ENCODE measurements at places on chromosomes 11 and 22.

GRCh38 chr11:74611369-74611861 lies 19.0 kb downstream of the POLD3 start:
- no peak for DNase-seq

DNA sequence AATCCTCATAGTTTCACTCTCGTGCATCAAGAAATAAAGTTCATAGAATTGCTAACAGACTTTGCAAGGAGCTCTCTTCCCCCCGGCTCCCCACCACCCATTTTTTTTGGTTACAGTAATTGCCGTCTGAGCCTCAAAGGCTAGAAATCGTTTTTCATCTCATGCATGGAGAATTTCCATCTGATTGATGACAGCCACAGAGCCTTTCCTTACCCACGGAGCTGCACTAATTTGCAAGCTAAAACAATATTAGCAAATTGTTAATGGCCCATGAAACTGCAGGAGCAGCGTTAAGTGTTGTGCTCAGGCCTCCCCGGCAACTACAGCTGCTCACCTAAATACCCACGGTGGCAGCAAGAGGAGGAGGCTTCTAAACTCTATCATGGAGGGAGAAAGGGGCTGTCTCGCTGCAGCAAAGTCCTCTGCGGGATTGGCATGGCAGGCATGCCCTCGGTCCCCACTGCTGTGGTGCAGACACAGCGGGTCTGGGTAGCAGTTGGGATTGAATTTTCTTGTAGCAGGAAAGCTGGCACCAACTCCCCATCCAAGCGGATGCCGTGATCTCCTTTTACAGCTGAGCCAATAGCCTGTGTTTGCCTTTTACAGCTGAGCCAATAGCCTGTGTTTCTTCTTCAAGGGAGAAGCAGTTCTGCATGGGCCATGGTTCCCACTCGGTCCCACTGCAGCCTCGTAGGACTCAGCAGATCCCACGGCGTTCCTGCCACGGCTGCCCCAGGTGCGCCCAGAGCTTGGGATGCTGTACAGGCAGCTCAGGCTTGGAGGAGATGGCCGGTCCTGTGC lies 412.3 kb downstream of the BRD1 start:
- DNase-seq, result no peak

DNA sequence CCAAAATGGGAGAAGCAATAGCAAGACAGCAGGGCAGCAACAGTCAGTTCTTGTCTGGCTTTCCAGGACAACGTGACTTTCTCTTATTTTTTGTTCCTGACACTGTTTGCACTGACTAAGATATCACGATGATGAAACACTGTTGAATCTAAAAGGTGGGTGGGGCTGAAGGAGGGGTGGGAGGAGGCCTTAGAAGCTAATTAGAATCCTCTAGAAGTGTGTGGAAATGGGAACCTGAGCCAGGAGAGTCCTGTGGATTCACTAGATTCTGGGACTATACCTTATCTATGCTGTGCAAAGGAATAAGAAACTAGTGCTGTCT lies 300.3 kb downstream of the ST3GAL4 start:
- no peak for DNase-seq

DNA sequence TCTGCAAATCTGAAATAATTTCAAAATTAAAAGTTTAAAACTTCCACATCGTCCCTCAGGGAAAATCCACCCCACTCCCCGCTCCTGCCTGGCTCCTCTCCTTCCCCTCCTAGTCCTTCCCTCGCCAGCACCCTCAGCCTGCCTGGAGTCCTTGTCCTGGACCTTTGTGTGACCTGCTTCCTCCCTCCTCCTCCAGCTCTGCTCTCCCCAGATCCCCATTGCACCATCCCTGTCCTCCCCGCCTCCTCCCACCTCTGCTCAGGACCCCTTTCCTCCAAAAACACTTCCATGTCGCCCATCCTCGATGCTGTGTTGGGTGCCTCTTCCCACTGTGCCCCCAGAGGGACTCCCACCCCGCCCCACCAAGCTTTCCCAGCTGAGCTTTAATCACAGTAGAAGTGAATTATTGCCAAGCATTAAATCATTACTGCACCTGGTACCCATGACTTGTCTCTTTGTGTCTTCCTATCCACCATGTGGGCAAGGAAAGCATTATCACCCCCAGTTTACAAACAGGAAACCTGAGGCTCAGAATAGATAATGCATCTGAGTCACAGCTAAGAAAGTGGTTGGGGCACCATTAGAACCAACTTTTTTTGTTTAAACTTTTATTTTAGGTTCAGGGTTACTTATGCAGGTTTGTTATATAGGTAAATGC lies 2.4 kb upstream of the ZP1 start:
- no peak for DNase-seq

DNA sequence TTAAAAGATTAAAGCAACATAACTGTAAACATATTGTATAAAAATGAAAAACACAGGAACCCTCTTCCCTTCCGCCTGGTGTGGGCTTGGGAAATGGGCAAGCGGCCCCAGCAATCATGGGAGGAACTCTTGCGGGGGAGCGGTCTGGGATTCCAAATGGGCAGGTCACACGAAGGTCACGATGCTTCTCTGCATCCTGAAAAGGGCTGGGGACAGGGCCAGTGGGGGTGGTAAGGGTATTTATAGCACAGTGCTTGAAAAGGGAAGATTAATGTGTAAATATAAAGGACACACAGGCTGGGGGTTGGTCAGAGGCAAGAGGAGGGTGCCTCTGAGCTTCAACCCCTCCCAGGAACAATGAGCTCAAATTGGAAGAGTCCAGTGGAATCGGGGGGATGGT lies 46.9 kb upstream of the OR4B1 start:
- DNase-seq, result no peak

DNA sequence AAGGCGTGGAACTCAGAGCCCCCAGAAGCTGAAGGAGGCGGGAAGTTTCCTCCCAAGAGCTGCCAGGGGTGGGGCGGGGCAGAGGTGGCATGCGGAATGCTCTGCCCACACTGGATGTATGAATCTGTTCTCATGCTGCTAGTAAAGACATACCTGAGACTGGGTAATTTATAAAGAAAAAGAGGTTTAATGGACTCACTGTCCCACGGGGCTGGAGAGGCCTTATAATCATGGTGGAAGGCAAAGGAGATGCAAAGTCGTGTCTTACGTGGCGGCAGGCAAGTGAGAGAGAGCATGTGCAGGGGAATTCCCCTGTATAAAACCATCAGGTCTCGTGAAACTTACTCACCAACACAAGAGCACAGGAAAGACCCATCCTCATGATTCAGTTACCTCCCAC lies 57.6 kb downstream of the SMIM38 start:
- DNase-seq, result no peak

GRCh38 chr11:78795621-78796261 lies 221.1 kb upstream of the NARS2 start:
- no peak for DNase-seq

- no peak for DNase-seq
These were observed 32.0 kb downstream of the TMEM184B start for GRCh38 chr22:38240734-38241252.

- DNase-seq, result no peak
These were observed 284.6 kb upstream of the ZC3H12C start for GRCh38 chr11:109808569-109808968.

- no peak for DNase-seq
These were observed 6.5 kb upstream of the DRD2 start for GRCh38 chr11:113481672-113482071.

DNA sequence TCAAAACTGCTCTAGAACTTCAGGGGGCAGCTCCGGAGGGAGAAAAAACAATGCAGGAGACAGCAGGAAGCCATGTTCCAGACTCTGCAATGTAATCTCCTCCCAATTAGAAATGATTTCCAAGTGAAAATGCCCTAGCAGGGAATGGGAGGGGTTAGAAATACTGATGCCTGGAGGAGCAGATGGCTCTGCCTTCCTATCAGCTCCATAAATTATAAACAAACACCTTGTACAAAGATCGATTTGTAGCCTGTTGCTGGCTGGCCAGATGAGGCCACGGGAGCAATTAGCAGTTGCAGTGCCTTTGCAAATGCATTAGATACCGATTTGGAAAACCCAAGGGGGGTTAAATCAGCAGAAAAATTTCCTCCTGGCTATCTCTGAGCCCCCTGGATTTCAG lies 46.6 kb upstream of the CHRM4 start:
- DNase-seq, result no peak

GRCh38 chr11:95149651-95150364 lies 60.2 kb downstream of the ENDOD1 start:
- no peak for DNase-seq

- DNase-seq, result no peak
These were observed 50.0 kb downstream of the RRAS2 start for GRCh38 chr11:14308897-14309387.

DNA sequence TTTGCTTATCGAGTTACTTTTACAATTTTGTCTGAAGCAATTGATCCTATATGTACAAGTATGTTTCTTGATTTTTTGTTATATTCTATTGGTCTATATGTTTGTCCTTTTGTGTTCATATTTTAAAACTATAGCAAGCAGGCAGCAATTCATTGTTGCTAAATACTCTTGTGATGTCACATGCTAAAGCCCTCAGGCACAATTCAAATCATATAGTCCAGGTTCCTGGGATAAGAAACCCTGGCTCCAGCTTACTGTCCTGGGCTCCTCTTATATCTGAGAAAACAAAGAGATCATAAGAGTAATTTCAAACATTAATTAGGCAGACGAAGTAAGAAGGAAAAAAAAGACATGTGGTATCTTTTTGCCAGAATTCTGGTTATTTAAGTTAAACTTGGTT lies 6.6 kb upstream of the CCDC83 start:
- DNase-seq, result no peak

- no peak for DNase-seq
These were observed 68.5 kb downstream of the ARFGAP2 start for GRCh38 chr11:47108214-47108613.

- no peak for DNase-seq
These were observed 44.7 kb upstream of the PRODH start for GRCh38 chr22:18980829-18981228.

- DNase-seq, result no peak
These were observed 887.5 kb downstream of the NTM start for GRCh38 chr11:132257871-132258270.

All from CD4-positive, alpha-beta T cell treated with Interleukin-1 beta for 1 hour (primary cell).